ENCODE measurements at places on chromosomes 4 and X.

- DNase-seq, result no peak
Measured at GRCh38 chr4:133588306-133588705, 439.2 kb downstream of the PCDH10 start.

DNA sequence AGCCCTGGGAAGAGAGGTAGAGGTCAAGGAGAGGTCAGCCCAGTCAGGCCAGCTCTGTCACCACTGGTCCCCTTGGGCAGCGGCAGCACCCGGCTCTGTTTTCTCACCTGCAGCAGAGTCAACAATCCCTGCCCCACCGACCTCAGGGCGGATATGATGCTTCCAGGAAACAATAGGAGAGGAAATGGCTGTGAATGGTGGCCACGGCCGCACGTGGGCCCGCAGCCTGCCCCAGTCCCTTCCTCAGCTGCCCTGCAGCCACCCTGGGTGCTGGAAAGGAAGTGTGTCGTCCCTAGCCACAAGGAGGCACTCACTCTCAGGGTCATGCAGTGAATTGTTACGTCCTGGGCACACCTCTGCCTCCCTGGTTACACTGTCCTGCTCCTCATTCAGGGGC is 92.5 kb upstream of the ENPP6 start:
- no peak for DNase-seq

DNA sequence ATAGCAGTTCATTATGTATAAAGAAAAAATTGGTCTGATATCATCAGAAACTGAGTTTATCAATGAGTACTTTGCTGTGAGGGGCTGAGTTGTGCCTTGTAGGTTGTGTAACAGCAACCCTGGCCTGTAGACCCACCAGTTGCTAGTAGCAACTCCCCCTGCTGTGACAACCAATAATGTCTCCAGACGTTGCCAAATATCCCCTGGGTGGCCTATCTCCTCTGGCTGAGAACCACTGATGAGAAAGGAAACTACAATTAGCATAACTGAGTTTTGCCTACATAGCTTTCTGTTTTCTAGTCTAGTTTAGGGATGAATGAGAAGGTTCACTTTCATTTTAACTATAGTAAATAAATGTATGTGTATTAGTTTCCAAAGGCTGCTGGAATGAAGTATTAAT is 234.1 kb downstream of the CPE start:
- DNase-seq, result no peak

DNA sequence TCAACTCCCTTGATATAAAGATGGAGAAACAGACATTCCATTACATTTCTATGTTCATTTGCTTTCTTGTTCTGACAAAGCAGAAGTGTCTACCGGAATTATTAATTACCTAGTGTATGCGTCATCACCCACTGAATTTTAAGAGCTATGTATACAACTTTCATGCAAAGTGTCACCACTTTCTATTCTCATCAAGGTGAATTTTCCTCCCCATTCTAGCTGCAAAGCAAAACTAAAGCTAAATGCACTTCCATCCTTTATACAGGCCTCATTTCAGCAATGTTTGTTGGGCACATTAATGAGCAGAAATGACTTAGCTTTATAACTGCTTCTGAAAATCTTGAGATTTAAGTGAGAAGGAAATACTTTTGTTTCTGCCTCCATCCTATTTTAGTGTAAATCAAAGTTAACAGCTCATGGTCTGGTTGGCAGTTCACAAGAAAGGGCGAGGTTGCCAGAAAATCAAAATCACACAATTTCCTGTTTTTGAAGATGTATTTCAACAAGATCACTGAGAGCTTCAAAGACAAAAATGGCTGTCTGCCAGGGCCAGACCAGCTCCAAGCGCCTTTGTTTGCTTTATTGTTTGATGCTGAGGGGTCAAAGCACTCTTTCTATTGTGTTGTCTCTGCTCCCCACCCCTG is 7.2 kb upstream of the FAM9C start:
- no peak for DNase-seq

Measured in NCI-H526 (cell line).